NK-92 treated with Interleukin-12 subunit alpha and Interleukin-12 subunit beta, amount 100 ng/mL, for 24 hours (cell line): ENCODE measurements at places on chromosomes 5 and 9.

DNA sequence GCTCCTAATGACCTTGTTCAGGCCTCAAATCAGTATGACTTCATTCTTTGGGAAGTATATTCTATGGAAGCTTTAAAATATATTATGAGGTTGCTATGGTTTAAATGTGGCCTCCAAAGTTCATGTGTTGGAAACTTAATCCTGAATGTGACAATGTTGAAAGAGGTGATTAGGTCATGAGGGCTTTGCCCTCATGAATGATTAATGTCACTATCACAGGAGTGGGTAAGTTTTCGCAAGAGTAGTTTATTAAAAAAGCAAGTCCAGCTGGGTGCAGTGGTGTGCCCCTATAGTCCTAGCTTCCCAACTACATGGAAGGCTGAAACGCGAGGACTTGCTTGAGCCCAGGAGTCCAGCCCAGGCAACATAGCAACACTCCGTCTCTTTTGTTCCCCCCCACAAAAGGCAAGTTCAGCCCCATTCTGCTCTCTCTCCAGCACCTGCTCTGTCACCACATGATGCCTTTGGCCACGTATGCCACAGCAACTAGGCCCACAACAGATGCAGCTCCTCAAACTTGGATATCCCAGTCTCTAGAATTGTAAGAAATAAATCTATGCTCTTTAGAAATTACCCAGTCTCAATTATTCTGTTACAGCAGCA, 105.3 kb downstream of the SIL1 start:
- no peak for DNase-seq

DNA sequence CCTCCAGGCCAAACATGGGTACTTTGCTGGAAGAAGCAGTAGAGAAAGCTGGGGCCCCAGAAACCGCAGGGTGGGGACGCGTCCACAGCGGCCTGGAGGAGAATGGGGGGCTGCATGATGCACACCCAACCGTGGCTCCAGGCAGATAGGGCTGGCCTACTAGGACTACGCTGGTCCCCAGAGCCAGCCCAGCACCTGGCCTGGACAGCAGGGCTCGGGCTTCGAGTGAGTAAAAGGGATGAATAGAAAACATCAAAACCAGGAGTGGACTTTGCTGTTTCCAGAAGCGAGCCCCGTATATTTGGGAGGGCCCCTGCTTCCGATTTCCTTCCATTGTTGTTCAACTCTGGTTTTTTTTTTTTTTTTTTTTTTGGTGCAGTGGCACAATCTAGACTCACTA, 30.7 kb downstream of the DBH start:
- no peak for DNase-seq

- no peak for DNase-seq
Observed at GRCh38 chr5:95615164-95615467, 4.8 kb upstream of the GPR150 start.

DNA sequence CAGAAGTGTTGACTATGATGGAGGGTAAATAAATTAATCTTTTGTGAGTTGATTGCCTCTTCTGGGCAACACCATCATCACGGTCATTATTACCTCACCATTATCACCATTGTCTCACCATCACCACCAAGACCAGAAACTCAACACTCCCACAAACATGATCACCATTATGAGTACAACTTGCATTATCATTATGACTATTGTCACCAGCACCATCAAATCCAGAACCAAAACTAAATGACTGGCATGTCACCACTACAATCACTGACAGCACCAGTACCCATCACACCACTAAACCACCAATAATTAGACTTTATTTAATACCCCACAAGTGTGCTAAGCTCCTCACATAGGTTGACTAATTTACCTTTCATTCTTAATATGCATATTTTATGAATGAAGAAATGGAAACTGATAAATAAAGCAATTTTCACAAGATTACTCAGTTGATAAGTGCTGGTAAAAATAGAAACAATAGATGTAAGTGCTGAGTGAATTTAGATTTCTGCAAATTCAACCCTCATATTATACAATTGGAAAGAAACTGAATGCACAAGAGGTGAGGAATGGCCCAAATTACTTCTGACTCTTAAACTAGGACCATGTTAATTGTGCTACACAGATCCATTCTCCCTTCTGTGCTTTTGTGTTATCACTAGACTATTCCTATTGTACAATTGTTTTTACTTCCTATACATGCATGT, 517.8 kb upstream of the PAPPA start:
- no peak for DNase-seq
